Stimulated activated CD4-positive, alpha-beta T cell treated with anti-CD3 and anti-CD28 coated beads, Interleukin-1b, Interleukin-23, amount 100 ng/mL, for 4 hours (primary cell): ENCODE measurements at places on chromosomes 13 and 19.

GRCh38 chr13:20451397-20451796 lies 74.3 kb downstream of the CRYL1 start:
- no peak for DNase-seq

- DNase-seq = no peak
Measured at GRCh38 chr13:74101436-74101835, 32.8 kb downstream of the KLF12 start.

DNA sequence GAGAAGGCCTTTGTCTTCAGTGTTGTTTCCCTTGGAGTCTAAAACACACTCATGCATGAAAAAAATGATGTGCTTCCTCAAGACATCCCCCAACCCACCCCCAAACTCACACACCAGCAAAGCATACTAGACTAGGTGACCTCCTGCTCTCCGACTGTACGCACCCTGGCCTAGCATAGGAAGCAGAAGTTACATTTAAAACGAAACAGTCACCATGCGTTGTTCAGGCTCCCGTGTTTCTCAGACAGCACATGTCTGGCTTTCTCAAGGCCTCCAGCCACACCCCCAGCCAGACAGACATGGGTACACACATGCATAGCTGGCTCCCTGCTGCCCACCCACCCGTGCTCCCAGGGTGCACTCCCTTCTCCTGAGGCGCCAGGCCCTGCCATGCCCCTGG lies 28.7 kb upstream of the C1QTNF9 start:
- no peak for DNase-seq

DNA sequence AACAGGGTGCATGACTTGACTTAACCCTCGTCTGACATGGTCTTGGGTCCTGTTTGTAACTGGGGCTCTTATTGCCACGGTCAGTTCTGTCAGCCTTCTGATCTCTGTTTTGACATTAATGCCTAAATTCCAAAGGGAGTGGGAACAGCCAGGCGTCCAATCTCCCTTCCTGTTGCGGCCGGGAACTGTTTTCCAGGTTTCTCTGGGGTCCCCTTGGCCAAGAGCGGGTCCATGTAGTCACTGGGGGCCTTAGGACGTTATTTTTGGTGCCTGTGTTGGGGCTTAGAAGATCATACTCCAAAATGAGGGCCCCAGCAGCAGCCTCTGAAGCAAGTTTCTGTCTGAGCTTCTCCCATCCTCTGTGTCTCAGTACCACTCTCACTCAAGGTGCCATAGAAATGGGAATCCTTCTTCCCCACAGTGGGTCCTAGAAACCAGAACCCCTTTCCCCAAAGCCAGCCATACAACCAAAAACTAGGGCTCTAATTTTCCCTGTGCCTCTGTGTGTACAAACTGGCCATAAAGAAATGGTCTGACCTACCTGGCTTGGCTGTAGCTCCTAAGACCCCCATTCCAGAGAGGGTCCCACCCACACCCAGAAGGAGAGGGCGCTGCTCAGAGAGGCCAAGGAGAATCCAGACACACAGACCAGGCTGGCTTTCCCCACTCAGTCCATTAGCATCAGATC lies 50.4 kb downstream of the C13orf46 start:
- no peak for DNase-seq

DNA sequence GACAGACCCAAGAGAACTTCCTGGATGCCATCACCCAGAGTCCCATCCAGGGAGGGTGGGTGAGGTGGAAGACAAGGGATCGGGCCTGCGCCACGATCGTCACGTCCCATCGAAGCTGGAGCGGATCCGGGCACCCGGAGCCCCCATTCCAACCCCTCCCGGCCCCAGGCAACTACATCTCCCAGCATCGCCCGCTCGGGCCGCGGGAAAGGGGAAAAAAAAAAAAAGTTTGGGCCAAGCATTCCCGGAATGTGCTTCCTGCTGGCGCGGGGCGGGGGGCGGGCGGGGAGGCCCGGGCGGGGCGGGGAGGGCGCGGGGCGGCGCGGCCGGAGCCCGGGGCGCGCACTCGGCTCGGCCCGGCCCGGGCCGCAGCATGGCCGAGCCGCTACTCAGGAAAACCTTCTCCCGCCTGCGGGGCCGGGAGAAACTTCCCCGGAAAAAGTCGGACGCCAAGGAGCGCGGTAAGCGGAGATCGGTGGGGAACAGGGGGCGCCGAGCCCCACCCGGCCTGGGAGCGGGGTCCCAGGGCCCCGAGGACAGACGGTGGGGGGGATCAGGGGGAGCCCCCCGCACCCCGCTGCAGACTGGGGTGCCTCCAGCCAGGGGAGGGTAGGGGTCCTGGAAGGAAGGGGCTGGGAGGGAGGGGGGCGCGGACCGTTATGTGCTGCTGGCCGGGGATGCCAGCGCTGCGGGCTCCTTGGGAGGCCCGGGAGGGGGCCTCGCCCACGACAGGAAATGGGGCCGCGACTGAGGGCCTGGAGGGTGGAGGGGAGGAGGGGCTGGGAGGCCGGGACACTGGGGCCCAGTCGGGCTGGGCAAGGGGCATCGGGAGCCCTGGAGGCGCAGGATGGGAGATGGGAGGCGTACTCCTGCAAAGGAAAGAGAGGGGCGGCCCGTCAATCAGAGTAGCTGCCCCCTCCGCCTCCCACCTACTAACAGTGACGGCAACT lies at the start of gene SYDE1:
Gene SYDE1 (plus strand): TSS at position 341 of the 950 bp plus-strand sequence. CDS start 33 bp downstream, at position 374.
- DNase-seq = peak; percentile 14

GRCh38 chr13:24741791-24742190 lies 22.2 kb upstream of the RNF17 start:
- no peak for DNase-seq

GRCh38 chr19:12617646-12618045 lies 6.9 kb downstream of the ZNF791 start:
- no peak for DNase-seq

DNA sequence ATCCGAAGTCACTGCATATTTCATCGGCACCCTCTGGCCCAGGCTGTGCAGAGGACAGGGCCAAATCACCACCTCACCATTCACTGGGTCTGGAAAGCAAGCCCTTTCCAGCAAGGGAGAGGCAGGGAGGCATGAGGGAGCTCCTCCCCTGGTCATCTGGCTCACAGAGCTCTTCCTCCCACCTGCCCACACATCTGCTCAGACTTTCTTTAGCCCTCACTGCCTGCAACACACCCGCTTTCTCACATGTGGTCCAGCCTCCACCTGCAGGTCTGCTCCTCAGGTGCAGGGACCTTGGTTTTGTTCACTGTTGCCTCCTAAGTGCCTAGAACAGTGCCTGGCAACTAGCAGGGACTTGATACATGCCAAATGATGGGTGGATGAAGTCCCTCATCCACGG lies 21.0 kb upstream of the SLC35E1 start:
- DNase-seq = no peak
